Skin of body (tissue), 3 donors: ENCODE measurements at places on chromosomes 2 and 18. TPM values are rescaled to one million over a fixed set of nuclear protein-coding genes. Genes with fewer than 3 reads are reported as not detected.

MAB21L4 gene
- total RNA-seq, result 4.5 TPM

CNDP1 gene
- 0.10 TPM for total RNA-seq

LCT gene
- under 0.01 TPM for total RNA-seq

SLC35G4 gene
- not detected for total RNA-seq

AOX1 gene
- total RNA-seq, result 2.6 TPM

GALNT13 gene
- 2.5 TPM for total RNA-seq

GRCh38 chr18:1013951-1014350 is 109.3 kb downstream of the ADCYAP1 start:
- DNase-seq, result no peak

DNA sequence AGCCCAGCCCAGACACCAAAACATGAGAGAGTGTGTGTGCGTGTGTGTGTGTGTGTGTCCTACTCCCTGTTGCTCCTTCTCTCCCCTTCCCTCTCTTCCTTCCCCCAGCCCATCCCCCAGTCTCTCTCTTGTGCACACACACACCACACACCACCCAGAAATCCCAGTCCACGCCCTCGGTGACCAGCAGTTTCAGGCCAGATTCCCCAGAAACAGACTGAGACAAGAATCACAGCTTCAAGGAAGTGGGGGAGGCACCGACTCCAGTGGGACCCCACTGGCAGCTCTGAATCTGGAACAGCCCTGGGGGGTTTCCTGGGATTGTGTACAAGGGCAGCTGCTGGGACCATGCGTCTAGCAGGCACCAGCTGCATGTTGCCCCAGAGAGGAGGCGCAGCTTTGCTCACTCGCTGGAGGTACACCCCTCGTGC is 113.5 kb downstream of the NDUFA10 start:
- no peak for DNase-seq

GRCh38 chr2:231667496-231667895 is 40.8 kb upstream of the PTMA start:
- DNase-seq, result no peak

- no peak for DNase-seq
Observed at GRCh38 chr2:223860809-223861738, 23.7 kb upstream of the AP1S3 start.

DNA sequence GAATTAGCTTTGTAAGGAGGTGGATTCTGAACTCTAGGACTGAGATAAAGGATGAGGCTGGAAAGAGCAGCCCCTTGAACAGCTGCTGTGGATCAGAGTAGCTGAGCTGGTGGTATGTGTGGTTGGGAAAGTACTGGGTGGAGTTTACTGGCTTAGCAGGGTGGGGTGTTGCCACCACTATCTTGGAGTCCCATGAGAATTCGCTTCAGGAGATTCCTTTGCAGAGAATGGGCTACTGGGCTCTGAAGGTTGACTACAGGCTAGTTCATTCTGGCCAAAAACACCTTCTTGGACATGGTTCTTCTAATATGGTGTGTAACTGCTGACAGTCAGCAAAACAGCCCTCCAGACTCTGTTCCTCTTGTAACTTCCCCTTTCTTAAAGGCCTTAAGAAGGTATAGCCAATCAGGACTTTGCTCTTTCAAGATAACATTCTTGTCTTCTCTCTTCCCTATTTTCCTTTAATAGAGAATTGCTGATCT is 52.7 kb downstream of the TET3 start:
- DNase-seq, result no peak

GRCh38 chr2:206217166-206217565 is 57.3 kb upstream of the ZDBF2 start:
- no peak for DNase-seq

- DNase-seq, result no peak
Observed at GRCh38 chr2:68250196-68250595, 2.1 kb downstream of the PPP3R1 start.

DNA sequence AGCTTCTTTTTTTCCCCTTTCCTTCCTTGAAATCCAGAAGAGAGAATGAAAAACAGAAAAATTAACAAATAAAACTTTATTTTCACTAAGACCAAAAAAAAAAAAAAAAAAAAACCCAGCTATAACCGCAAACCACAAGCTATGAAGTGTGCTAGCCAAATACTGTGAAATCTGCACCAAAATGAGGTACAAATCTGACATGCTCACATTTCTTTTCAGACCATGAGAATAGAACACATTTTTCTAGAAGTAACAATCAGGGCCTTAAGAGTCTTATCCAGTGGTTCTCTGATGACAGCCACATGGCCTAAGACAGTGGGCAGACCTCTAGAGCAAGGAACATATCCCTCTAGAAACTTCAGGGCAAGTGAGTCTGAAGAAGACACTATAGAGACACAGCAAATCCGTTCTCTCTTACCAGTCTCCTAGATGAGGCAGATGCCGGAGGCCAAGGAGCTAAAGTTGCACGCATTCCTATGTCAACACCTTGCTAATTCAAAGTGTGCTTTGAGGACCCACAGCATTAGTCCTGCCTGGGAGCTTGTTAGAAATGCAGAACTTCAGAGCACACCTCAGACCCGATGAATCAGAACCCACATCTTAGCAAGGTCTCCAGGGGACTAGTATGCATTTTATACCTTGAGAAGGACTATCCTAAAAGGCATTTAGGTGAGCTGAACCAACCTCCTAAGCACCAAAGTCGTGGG is 317.1 kb downstream of the MYCN start:
- no peak for DNase-seq

DNA sequence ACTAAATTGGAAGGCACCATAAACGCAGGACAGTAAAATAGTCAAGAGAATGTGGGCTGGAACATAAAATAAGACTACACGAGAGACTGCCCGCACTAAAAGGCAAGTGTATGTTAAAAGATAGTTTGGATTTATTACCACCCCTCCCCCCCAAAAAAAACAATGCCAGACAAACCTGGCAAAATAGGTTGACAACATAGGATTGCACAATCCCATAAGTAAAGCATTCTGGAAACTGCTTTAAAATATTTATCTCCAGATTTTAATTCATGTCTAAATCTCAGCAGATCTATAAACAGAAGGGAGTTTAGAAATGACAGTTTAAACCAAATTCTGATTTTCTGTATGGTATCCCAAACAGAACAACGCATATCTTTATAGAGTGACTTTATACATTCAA is 455.1 kb downstream of the ERBB4 start:
- no peak for DNase-seq

DNA sequence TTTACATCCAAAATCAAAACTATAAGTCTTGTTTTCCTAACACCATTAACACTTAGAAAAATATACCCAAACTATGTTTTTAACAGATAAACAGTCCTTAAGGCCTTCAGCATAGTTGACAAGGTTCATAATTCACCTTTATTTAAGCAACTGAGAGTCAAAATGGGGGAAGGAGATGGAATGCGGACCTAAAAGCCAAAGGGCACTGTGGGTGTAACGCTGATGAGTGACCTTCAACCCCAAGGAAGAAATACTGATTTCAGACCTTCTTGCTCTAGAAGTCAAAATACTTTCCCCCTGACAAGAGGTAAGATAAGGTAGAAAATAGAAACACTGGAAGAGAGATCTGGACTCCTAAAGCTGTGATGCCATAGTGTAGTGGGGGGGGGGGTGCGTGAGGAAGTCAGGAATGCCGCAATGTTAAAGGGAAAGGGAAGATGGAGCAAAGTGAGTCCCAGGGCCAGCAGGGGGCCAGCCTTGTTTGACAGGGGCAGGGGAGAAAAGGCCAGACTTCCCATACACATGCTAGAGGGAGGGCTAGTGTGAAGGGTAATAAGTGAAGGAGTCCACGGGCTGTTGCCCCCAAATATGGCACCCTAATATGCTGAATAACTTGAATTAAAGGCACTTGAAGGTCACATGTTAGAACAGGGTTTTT is 31.4 kb downstream of the CCDC93 start:
- no peak for DNase-seq

DNA sequence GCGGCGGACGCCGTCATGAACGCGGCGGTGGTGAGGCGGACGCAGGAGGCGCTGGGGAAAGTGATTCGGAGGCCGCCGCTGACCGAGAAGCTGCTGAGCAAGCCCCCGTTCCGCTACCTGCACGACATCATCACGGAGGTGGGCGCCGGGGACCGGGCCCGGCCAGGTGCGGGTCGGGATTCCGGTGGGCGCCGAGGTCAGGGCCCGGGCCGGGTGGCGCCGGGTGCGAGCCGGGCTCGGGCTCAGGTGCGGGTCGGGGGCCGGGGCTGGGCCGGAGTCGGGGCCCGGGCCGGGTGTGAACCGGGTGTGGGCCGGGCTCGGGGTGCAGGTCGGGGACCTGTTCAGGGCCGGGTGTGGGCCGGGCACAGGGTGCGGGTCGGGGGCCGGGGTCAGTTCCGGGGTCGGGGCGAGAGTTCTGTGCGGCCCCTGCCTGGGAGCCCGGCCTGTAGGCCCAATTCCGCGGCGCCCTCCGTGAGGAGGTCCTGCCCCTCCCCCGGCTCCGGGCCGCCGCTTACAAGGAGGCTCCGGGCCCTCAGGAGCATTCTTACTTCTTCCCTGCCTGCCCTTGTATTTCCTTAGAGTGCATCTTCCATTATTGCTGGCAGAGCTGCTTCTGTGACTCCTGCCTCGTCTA is 447 bp downstream of the TRAF3IP1 start:
- no peak for DNase-seq

DNA sequence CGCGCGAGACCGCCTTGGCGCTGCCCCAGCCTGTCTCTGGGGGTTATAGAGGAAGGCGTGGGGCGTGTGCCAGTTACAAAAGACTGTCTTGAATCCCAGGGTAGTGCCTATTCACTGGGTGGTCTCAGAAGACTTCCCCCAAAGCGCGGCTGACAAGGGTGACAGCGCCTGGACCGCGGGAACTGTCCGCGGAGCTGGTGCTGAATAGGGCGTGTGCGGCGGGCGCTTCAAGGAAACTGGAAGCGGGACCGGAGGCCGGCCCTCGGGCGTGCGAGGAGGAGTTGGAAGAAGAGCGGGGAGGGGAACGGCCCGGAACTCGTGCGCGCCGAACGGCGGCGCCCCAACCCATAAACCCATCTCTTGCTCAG is 2.3 kb downstream of the EGR4 start:
- DNase-seq, result peak; percentile 3

DNA sequence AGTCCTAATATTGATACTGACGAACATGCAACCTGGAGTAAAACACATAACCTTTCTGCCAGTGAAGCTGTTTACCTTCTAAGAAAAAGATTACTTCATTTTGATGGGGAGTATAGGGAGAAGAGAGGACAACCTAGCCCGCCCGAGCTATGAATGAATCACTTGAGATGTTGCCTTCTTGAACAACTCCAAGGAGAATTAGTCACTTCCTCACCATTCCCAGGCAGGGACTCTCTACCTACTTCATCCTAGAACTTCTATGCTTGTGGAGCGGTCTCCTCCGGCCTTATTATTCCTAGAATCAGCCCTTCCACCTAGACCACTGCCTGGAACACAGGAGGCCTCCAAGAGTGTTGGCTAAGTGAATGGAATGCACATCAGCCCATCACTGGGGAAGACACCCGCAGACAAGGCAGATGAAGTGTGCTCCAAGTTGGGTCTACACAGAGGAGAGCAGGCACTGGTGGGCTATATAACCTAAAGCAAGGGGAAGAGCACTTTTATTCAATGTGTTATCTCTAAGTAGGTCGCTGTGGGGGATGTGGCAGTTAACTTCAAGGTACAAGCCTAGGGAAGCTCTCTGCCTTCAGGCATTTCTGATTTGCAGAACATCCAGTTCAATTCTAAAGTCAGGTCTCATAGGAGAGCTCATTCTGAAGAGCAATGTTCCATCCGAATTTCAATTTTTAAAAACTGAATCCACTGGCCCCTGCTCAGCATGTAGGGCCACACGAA is 57.4 kb downstream of the STK39 start:
- DNase-seq, result no peak

DNA sequence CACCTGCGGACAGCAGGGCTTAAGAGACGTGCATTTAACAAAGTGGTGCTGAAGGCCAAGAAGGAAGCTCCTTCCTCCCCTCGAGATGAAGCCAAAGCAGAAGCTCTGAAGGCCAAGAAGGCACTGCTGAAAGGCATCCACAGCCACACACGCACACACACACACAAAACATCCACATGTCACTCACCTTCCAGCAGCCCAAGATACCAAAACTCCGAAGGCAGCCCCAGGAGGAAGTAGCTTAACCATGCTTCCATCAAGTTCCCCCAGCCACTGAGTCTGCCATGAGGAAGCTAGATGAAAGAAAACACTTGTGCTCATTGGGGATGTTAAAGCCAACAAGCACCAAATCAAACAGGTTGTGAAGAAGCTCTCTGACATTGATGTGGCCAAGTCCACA is 175.7 kb upstream of the POU3F3 start:
- no peak for DNase-seq

GRCh38 chr2:158315000-158315399 is 141.6 kb downstream of the CCDC148 start:
- DNase-seq, result no peak

DNA sequence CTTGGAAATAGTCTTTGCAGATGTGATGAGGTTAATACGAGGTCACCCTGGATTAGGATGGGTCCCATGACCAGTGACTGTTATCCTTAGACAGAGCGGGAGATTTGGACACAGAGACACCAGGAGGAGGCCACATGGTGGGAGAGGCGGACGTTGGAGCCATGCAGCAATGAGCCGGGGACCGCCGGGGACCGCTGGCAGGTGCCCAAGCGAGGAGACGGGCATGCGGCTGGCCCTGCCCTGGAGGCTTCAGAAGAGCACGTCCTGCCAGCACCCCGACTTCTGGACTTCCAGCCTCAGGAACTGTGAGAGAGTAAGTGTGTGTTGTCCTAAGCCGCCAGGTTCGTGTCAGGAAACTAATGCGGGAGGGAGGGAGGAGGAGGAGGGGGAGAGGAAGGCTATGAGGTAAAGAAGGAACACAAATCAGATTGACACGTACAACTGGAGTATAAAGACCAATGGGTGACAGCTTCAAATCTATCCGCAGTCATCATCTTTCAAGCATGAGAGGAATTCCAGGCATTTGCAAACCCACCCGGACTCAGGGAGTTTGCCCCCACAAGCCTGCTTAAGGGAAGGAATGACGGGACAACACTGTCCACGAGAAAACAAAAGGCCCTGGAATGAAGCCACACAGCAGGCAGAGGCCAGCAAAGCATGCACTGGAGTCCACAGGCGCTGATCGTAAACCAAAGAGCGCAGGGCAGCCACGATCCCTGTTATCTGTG is 11.6 kb upstream of the BOK start:
- DNase-seq, result peak; percentile 38

DNA sequence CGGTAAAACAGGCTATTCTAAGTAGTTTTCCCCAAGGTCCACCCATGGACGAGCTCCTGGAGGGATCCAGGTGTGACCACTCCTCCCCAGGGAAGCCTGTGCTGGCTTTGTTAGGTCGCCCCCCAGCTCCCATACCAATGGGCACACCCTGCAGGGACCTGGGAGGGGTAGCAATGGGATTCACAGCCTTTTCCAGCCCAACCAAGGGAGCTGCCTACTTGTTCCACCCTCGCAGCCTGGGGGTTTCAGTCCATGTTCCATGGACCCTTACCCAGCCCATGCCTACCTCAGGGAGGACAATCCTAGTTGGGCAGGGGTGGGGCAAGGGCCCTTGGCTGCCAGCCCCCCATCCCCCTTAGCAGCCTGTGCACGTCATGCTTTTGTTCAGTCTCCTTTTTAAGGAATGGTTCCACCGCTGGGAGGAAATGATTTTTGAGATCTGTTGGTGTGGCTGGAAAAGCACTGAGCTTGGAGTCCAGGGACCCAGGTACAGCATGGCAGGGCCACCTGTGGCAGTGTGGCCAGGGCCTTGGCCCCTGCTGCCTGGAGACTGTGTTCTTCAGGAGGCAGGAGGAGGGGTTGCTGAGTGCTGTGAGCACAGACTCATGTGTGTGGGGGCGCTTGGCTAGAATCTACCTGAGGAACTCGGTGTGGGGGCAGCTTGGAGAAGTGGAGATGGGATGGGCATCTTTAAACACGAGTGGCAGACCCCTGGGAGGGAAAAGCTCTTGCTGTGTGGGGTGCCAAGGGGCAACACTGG is 166.8 kb downstream of the TWIST2 start:
- DNase-seq, result no peak

- no peak for DNase-seq
Observed at GRCh38 chr2:65452150-65452895, 19.9 kb upstream of the SPRED2 start.
